ENCODE measurements at places on chromosomes 7 and 10.

GRCh38 chr7:148163246-148163645 lies 427.3 kb upstream of the C7orf33 start:
- DNase-seq = no peak

- no peak for DNase-seq
Observed at GRCh38 chr10:110110338-110110737, 97.1 kb upstream of the MXI1 start.

- DNase-seq = no peak
Observed at GRCh38 chr7:82677493-82677892, 233.9 kb upstream of the CACNA2D1 start.

DNA sequence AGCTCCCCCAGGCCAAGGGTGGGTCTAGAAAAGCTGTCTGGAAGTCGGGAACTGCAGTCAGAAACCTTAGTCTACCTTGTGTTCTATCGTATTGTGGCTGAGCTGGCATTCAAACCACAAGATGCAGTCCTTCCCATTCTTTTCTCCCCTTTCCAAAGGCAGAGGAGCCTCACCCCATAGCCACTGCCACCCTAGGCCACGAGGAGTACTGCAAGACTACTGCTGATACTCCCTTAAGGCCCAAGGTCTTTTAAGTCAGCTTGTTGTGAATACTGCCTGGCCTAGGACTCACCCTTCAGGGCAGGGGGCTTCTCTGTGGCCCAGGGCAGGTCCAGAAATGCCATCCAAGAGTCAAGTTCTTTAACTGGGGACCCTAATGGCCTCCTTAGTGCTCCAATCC lies 214.5 kb upstream of the CNTNAP2 start:
- DNase-seq = no peak

DNA sequence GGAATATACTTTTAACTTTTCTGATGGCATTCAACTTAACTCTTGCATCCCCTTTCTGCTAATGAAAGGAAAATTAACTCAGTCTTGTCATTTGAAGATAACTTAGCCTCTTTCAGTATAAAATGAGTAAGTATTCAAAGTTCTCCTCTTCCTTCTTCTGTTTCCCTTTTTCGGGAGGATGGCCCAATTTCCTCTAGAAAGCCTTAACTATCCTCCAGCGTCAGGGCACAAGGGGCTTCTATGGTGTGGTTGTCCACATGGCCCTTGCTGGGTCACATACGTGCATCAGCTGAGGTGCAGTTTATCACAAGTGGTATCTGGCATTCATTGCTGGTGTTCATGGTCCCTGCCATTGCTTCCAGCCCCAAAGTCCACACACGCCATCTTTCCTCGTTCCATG lies 17.8 kb upstream of the GSAP start:
- DNase-seq = no peak

- DNase-seq = no peak
Observed at GRCh38 chr10:133068111-133069032, 19.4 kb upstream of the ADGRA1 start.

DNA sequence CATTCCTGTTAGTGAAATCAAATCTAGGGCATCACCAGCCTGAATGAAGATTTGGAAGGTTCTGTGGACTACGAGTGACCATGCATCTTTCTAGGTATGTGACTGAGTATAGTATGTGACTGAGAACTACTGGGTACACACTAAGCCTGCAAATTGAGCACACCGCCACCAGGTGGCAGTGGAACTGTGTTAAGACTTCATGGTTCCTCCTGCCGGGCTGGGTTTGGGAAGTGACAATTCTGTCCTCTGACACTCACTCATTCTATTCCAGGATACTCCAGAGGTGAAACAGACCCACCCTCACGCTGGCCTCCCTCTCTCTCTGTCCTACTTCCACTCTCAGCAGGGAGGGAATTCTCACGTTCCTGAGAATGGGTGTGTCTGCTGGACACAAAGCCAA lies 84.0 kb upstream of the TMEM248 start:
- no peak for DNase-seq

DNA sequence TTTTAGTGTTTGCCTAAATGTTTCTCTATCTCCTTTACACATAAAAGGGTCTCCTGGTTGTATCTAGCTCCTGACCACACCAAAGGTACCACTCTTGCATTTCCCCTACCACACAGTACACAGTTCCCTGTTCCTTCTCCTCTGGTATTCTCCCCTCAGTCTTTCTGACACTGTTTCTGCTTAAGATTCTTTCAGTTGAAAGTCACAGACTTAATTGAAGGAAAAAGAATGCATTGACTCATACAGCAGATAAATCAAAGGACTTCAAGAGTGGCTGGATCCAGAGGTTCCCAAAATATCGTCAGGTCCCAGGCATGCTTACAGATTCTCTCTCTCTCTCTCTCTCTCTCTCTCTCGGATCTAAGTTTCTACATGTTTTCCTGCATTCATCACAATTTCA lies 185.6 kb upstream of the LRGUK start:
- peak; percentile 15 for DNase-seq

DNA sequence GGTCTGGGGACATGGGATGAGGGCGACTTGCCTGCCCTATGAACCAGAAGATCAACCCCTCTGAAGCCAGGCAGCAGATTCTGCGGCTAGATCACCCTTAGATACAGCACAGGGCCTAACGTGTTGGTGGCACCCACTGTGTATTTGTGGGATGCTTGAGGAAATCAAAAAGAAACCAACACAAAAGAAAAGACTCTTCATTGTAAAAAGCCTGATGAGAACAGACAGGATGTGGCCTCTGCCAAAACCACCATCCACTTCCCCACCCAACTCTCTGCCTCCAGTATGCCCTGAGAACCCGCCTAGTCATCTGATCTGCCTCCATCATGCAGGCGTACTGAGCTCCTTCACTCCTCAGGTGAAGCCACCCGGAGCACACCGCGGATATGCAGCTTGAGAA lies 97.2 kb upstream of the INSYN2A start:
- DNase-seq = no peak

- no peak for DNase-seq
Observed at GRCh38 chr10:43409385-43410109, 561 bp upstream of the HNRNPF start.

GRCh38 chr10:43195557-43195956 lies 57.3 kb downstream of the CSGALNACT2 start:
- no peak for DNase-seq

- DNase-seq = no peak
Observed at GRCh38 chr7:34734771-34735170, 76.8 kb downstream of the NPSR1 start.

- DNase-seq = no peak
Observed at GRCh38 chr10:88337134-88337533, 246.0 kb downstream of the RNLS start.

- DNase-seq = peak; percentile 78
Observed at GRCh38 chr10:4241724-4242345, 456.8 kb upstream of the KLF6 start.

DNA sequence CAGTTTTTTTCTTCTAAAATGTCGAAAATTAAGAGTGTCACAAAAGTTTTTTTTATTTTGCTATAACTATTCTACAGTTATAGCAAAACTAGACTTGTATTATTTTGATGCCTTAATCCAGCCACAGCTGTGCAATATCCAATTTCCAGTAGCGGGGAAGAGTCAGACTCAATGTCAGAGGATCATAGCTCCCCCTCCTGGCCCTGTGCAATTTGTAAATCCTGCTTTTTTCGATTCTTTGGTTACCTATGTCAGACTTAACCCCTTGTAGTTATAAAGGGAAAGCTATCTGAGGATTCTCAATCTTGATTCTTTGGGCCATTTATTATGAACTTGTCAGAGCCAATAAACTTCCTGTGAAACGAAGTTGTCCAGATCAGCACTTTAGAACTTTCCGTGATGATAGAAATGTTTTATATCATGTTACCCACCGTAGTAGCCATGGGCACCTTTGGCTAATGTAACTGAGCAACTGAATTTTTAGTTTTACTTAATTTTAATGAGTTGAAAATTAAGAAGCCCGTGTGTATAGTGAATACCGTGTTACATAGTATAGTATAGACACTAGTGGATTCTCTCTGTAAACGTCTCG lies 87.7 kb upstream of the PRKCQ start:
- no peak for DNase-seq

- no peak for DNase-seq
Observed at GRCh38 chr10:94274142-94274787, 88.5 kb downstream of the NOC3L start.

DNA sequence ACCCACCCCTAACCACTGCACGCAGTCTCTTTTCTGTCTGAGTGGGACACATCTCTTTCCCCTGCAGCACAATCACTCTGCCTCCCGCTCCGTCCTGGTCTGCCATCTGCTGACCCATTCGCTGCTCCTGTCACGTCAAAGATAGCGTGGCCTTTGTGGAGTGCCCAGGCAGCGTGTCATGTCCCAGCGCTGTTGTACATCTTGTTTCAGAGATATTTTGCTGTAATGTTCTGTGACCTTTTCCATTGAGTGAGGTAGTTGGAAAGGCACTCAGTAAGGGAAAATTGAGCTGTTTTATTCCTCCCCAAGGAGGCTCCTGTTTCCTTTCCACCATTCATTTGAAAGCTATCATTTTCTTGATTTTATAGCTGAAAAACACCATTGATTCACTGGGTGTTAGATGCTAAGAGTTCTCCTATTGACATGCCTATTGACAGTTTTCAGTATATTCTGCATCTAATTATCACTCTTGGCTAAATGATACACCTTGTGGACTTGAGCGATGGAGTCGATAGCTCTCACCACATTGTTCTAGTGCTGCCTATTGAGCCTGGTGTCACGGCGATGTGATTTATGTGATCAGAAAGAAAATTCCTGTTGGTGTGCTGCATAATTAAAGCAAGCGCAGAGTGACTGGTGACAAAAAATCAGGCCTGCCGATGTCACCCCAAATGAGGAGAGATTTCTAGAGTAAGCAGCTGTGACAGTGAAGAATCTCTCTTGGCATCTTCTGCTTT lies 372.6 kb downstream of the LRMDA start:
- DNase-seq = no peak

DNA sequence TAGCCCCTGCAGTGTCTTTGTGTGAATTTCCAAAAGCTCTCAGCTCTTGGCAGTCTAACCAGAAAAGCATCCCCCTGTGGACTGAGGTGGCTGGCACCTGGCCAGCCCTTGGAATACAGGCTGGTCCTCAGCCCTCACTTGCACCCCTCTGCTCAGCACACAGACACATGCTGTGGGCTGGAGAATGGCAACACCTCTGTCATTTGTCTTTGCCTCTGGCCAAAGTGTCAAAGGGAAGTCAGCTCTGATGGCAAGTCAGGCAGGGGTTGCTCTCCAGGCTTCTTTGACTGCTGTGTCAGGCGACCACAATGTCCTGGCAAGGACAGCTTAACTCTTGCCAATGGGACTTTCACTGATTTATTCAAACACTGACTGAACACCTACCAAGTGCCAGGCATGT lies 724.8 kb downstream of the INHBA start:
- no peak for DNase-seq

DNA sequence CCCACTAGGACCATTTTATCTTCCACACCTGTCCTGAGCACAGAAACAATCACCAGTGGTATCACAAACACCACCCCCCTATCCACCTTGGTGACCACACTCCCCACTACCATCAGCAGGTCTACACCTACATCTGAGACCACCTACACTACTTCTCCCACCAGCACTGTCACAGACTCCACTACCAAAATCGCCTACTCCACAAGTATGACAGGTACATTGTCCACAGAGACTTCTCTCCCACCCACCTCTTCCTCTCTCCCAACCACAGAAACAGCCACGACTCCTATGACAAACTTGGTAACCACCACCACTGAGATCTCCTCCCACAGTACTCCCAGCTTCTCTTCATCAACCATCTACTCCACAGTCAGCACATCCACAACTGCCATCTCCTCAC lies 3.3 kb downstream of the MUC3A start:
- DNase-seq = no peak

- no peak for DNase-seq
Observed at GRCh38 chr7:816751-817671, 15.3 kb upstream of the SUN1 start.

GRCh38 chr7:3065724-3066143 lies 22.1 kb upstream of the CARD11 start:
- no peak for DNase-seq

DNA sequence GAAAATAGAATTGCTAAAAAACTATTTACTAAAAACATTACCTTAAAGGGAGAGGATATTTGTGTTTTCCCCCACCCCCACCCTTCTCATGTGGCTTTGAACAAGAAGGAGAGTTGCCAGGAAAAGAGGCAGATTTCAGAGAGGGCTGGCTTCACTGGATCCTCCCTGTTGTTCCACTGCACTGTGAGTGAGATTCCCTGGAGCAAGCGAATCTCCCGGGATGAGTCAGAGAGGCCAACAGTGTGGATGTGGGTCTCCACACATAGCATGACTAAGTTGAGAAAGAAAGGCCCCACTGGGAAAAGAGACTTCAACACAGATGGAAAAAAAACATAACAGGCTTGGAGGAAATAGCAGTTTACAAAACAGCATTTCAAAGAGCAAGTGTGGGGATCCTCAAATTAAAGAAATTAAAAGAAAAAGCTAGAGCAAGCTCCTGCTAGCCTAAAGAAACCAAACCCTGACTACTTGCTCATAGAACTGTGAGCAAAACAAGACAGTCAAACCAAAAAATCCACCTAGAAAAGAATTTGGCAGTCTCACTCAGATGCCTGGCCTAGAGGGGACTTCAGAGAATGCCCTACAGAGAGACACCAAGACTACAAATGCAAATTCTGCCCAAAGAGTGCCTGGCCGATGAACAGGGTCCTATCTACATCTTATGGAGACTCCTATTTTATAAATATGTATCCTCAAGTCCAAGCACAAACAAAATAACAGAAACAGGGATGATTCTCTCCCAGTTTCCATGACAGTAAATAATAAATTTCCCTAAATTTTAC lies 3.4 kb downstream of the CAV1 start:
- DNase-seq = peak; percentile 88
